ENCODE measurements at places on chromosomes 2 and 18.

DNA sequence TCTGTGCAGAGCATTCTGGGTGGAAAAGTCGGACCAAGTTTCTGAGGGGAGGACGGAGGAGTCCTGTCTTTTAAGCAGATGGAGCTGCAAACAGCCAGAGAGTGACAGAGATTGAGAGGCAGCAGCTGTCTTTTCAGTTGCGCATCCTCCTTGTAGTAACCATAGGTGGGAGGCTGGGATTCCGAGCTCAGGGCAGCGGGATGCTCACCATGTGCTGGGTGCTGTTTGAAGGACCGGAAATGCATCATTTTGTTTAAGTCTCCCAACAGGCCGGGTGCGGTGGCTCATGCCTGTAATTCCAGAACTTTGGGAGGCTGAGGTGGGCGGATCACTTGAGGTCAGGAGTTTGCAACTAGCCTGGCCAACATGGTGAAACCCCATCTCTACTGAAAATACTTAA is 93.4 kb downstream of the AGAP1 start:
- no peak for DNase-seq

DNA sequence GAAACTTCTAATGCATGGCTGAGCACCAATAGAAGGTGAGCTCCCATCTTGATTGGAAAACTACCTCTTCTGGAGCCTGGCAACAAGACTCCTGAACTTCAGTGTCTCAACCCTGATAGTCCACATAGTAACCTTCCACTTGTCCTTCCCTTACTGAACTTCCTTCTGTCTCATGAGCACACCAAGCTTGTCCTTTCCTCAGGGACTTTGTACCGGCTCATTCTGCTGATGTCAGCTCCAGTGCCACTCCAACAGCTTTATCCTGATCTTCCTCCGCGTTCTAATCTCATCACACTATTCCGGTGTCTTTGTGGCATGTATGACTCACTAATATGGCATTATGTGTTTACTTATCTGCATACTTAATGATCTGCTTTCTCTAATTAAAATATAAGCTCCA is 862.0 kb upstream of the ID2 start:
- DNase-seq, result no peak

- DNase-seq, result no peak
Measured at GRCh38 chr2:6823111-6823510, 42.6 kb downstream of the CMPK2 start.

DNA sequence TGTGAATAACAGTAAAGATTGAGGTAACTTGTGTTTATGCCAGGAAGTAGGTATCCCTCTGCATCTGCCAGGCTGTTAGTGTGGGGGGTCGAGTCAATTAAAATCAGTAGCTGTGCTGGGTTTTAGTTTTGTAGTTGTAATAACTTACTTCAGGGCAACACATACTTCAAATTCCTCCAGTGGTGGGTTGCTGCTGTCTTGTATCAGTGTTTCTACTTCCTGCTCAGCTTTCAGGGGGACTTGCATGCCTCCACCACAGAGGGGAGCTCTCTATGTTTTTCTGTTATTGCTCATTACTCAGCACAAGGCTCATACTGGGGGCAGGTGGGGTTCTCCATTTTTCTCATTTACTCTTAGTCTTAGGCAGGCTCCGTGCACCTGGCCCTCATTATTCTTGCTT is 136.8 kb downstream of the CAPN13 start:
- DNase-seq, result no peak

DNA sequence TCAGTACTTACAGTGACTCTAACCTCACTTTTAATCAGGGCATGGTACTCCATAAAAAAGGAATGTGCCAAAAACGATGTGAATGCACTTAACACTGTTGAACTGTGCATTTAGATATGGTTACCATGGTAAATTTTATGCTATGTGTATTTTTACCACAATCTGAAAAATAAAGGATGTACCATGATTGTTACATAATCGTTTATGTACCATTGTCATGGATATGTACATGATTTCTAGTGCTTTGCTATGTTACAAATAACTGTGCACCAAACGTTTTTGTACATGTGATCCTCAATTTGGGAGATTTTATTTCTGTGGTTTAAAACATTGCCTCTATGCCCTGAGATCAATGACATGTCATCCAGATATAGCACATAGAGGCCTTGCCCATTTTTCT is 21.8 kb downstream of the ZNF532 start:
- DNase-seq, result no peak

DNA sequence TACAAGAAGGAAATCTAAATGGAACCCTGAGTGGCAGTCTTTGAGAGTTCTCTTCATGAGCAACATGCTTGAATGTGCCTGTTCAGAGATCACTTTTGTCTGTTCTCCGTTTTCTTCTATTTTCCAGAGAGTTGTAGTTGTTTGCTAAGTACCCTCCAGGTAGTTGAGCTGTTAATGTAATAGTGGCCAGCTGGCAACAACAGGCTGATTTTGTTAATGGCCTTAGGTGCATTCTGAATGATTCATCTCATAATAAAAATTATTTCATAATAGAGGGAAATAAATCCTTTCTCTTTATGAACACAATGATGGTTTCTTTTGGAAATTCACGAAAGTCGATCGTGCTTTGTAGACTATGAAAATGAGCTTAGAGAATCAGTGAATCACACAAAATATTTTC is 136.8 kb downstream of the LRP1B start:
- no peak for DNase-seq

All from stimulated activated CD4-positive, alpha-beta T cell treated with anti-CD3 and anti-CD28 coated beads, Interleukin-1b, Interleukin-23, amount 100 ng/mL, for 1 hour (primary cell).